ENCODE measurements at places on chromosomes 7 and 10.

- no peak for DNase-seq
Measured at GRCh38 chr7:155972247-155972646, 160.0 kb upstream of the SHH start.

DNA sequence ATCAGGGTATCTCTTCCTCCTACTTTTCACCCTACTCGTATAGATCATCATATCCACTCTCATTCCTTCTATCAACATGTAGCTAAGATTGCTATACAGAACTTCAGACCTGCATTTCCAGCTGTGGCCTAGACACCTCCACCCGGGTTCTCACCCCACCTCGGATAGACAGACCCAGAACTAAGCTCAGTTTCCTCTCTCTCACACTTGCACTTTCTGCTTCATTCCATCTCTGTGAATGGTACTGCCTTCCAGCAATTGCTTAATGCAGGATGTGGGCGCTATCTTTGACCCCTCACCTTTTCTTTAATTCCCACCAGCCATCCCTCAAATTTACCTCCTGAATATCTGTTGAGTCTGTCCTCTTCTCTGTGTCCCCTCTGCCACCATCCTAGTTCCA is 35.7 kb downstream of the AGK start:
- DNase-seq, result no peak

DNA sequence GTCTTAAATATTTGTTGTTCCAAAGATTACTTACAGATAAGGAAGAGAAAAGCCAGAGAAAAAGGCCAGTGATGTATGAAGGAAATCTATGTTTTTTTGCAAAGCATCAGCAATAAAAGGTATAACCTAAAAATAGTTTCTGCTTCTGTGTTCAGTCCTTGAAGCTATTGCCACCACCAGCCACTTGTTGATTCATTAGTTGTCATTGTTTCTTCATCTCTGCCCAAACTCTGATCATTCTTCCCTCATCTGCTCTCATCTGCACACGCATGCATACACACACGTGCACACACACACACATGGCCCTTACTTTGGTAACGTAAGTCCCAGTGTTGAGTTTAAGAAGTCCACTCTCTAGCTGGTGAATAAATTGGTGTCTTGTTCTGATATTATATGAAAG is 540.7 kb downstream of the GATA3 start:
- no peak for DNase-seq

DNA sequence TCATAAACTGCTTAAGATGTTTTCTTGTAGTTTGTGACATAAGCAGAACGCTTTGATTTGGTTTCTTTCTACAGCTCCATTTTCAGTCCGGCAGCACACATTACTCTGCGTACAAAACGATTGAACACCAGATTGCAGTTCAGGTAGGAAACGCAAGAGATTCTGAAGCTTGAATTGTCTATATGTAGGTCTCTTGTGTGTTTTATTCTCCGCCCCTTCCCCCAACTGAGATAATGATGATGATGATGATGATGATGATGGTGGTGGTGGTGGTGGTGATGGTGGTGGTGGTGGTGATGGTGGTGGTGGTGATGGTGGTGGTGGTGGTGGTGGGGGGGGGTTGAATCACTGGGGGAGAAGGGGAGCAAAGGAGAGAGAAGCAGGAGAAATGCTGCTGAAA is 14.4 kb downstream of the TCF7L2 start:
- DNase-seq, result no peak

- DNase-seq, result no peak
Measured at GRCh38 chr7:70392877-70393435, 739.0 kb upstream of the GALNT17 start.

GRCh38 chr10:127298381-127298780 is 102.0 kb upstream of the INSYN2A start:
- DNase-seq, result no peak

- DNase-seq, result no peak
Measured at GRCh38 chr10:4515721-4516120, 310.3 kb upstream of the AKR1E2 start.

DNA sequence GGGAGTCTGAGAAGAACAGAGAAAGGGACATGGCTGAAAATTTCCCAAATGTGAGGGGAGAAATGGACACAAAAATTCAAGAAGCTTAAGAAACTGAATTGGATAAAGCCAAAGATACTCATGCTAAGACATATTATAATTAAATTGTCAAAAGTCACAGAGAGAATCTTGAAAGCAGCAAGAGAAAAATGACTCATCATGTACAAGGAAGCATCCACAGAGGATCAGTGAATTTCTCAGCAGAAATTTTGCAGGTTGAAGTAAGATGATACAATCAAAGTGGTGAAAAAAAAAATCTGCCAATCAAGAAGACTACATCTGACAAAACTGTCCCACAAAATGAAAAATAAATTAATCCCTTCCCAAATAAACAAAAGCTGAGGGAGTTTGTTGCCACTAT is 56.8 kb downstream of the MPP7 start:
- no peak for DNase-seq

DNA sequence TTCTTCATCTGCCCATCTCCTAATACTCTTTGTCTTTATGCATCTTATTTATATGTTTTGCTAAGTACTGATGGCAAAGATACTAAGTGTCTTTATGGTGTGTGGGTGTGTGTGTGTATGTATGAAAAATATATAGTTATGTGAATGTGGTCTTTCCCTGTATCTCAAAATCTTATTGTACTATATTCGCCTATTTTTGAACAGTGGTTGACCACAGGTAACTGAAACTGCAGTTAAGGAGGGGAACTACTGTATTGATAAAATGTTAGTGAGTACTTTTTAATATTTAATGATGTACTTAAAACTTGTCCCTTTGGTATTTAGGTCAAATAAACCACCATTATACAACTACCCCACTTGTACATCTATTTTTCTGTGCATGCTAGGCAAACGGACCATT is 85.9 kb downstream of the ADD3 start:
- no peak for DNase-seq

- no peak for DNase-seq
Measured at GRCh38 chr10:69254877-69255276, 23.4 kb upstream of the HK1 start.

DNA sequence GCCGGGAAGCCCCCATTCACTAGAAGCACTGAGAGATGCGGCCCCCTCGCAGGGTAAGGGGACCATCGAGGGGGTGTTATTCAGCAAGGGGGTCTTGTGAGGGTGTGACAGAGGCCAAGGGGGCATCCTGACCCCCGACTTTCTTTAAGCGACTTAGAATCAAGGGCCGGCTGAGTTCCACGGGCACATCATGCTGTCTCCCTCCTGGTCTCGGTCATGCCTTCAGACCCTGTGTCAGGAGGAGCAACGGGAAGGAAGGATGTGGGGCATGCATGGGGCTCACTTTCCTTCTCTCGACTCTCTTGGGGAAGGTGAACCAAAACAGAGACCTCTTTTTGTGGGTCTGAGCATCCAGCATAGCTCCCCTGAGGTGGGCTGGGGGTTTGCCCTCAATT is 2.5 kb downstream of the ACSL5 start:
- DNase-seq, result no peak

DNA sequence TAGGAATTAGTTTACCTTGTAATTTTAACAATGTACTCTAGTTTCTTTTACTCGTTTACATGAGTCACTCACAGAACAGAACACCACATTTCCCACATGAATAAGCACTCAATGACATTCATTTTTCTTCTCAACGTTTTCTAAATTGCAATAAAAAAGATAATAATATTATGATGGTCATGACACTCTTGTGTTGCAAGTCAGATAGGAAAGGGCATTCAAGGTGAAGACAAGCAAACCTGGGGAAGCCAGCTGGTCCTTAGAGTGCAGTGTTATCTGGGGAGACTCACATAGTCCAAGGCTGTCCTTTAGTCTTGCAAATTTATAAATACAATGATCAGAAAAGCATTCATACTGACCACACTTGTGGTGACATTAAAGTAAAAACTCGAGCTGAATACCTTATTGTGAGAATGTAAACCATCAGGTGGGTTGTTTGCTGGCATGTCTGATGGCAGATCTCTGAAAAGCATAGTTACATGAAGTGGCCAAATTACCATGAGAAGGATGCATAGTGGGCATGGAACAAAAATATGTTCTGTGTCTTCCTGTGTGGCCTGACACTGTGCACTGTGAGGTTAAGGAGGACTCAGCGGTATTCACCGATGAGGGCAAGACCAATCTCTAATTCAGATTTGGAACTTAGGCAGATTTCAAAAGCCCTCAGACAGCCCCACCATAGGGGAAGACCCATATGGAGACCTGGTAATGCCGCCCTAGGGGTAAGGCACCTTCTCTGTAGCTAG is 158.9 kb upstream of the ASAH2 start:
- no peak for DNase-seq

- no peak for DNase-seq
Measured at GRCh38 chr10:47380341-47381102, 3.6 kb downstream of the ZNF488 start.

DNA sequence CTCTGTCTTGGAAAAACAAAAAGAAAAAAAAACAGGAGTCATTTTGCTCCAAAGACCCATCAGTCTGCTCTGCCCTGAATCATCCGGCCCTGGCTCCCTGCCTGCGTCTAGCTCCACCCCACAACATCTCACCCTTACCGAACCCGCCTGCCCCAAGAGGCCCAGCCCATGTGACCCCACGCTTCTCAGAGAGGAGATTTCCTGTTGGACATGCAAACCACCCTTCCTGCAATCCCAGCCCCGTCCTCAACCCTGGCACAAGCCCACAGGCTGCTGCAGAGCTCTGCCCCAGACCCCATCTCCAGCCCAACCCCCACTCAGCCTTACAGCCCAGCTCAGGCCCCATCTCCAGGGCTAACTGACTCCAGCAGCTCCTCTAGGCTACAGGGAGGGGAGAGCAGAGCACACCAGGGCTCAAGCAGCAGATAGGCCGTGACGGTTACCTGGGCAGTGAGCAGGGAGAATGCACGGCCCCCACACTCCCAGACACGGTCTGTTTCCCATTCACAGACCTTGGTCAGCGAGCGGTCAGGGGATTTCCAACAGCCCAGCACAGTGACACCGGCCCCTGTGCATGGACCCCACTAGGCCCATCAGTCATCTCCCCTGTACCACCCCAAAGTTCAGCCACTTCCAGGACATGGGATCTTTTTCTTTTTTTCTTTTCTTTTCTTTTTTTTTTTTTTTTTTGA is 69.9 kb upstream of the GTF2I start:
- DNase-seq, result peak; percentile 35

DNA sequence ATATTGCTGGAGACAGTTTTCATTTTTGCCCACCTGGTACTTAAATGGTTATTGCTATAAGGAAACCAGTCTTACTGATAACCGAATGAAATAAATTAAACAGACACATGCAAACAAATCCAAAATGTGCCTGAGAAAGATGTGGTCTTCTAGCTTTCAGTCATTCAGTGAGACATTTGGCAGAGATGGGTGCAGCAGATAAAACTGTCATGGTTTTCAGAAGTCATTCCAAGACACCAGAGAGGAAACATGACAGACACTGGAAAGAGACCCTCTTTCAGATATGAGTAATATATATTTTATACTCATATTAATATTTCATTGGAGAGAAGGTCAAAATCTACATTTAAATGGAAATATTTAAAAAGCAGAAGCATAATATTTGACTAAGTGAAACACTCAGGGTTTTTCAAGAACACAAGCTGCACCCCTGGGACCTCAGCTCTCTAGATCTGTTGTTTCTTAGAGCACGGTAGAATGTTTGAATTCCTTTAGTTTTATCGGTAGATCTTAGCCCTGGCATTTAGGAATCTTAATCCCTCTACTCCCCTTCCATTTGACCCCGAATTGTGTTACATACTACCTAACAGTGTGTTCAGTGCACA is 246.1 kb downstream of the AUTS2 start:
- DNase-seq, result no peak

- no peak for DNase-seq
Measured at GRCh38 chr7:30379741-30380140, 95.3 kb downstream of the ZNRF2 start.

DNA sequence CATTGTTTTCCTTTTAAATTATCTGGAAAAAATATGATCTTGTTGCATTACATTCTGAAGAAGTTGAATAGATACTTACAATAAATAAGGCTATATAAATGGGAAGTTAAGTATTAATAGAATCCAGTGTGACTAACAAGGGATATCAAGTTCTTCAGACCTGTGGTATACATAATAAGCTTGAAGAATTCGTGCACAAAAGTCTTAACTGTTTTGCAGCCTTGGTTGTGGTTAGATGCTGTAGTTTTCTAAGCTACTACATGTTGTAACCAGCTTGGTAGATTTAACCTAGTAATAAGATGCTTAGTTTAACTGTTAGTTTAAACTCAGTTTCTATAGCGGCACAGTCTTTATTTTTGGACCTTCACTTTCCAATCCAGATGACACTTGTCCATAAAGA is 106.2 kb upstream of the GLCCI1 start:
- DNase-seq, result no peak

DNA sequence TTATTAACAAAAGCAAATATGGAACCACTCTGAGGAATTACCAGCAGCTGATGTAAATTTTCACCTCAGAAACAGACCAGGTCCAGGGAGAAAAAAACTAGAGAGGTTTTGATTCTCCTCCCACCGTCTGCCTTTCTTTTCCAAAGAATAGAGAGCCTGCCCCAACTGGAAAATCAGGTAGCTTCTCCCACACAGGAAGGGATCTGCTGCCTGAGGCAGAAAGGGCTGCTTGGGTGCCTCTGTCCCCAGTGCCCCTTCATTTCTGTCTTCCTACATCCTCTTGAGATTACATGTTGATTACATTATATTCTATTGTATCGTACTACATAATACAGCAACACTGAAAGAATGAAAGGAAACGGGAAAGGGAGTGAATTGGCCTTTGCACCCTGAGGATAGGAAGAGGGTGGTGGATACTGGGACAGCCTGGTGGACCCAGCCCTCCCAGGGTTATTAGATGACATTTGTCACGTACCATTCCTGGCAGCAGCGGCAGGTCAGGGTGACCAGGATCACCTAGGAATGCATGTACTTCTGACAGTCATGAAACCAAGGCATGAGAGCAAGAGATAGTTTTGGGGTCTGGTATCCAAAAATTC is 8.9 kb downstream of the ST8SIA6 start:
- DNase-seq, result no peak

- DNase-seq, result no peak
Measured at GRCh38 chr7:1053816-1054370, 9.5 kb downstream of the GPR146 start.

DNA sequence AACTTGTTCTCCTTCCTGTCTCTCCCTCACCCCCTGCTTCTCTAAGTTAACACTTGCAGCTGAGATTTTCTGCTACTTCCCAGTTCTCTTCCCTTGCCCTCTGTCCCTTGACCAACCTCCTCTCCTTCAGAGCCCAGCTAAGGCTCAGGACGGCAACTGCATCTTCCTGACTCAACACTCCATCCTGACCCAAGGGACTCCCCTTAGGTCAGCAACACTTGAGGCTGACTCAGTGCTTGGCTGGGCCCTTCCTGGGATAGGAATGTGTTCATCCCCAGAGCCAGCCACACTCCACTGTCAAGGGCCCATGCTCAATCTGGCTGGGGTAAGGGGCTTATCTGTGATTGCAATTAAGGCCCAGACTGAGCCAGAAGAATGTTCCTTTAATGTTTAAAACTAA is 3.4 kb downstream of the CALHM2 start:
- DNase-seq, result no peak

GRCh38 chr10:66786709-66787108 is 139.1 kb upstream of the LRRTM3 start:
- DNase-seq, result no peak

All from NCI-H510A (cell line).